ENCODE measurements at places on chromosomes 6 and 20.

- DNase-seq: no peak
These were observed 2.3 kb downstream of the PEDS1 start for GRCh38 chr20:50151034-50151743.

GRCh38 chr6:15420959-15421438 is 175.1 kb downstream of the JARID2 start:
- DNase-seq: no peak

- peak; percentile 67 for DNase-seq
These were observed 296.3 kb downstream of the QKI start for GRCh38 chr6:163710532-163711470.

GRCh38 chr6:166104872-166105271 is 62.8 kb downstream of the TBXT start:
- no peak for DNase-seq

DNA sequence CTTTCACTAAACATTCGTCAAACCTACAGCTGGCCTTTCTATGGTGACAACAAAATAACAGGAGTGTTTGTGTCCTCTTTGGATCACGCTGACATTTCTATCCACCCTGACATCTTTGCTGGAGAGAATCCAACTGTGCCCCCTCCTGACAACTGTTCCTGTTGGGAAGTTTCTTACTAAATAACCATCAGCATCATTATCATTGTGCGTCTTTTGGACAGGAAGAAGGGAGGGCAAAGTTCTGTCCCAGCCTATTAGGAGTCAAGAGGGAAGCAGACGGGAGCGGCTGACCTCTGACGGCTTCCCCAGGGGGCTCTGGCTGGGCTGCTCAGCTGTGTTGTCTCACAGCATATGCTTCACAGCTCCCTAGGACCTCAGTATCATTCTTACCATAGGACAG is 195.9 kb upstream of the SULF2 start:
- peak; percentile 45 for DNase-seq

- DNase-seq: no peak
These were observed 395.2 kb downstream of the PAX1 start for GRCh38 chr20:22100686-22101085.

GRCh38 chr6:354631-355280 is 36.8 kb upstream of the IRF4 start:
- no peak for DNase-seq

DNA sequence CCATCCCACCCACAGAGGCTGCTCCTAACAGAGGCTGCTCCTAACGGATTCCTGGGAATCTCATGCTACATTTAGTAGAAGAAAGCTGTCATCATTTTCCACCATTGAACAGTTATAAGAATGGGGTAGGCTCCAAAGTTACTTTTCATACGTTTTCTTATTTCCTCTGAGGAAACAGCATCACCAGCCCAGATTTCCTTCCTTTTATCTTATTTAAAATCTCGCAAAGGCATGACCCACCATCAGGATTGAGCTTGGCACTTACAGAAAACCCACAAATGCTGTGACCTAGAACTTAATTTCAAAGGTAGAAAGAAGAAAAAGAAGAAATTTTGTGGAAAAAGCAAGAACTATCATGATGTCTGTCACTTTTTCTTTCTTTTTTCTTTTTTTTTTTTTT is 168.0 kb downstream of the LY86 start:
- DNase-seq: no peak

DNA sequence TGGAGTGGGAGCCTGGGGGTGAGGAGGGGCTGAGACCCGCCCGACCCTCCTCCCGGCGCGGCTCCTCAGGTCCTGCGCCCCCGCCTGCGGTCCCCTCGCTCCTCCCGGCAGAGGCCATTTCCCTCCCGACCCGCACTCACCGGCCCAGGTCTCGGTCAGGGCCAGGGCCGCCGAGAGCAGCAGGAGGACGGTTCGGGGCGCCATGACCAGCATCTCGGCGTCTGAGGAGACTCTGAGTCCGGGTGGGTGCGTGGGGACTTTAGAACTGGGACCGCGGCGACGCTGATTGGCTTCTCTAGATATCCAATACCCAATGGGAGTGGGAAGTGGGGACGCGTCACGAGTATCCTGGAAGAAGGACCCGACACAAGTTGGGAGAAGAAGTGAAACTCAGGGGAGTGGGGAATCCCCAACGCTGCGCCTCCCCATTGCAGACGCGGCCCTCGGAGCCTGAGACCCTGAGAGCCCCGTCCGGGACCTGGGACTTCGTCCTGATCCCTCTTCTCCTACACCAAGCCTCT is at the start of gene HLA-B:
TSS of gene HLA-B (minus strand) at position 234 of the 521 bp plus-strand sequence. CDS start at position 213, 21 bp downstream.
- DNase-seq: peak; percentile 89

DNA sequence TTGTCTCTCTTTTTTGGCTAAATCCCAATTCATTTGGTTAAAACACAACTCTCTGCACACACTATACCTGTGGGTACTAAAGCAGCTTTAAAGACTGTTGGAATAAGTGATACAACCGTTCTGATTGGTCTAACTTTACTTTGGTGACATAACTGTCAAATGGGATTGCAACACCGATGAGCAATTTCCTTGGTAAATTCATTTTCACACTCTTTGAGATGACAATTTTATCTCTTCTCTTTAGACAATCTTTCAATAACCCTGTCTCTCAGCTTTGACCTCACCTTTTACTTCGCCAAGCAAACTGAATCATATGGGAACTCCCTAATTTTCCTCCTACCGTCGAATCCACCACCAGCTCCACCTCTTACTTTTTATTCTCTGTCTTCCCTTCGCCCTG is 60.8 kb downstream of the ECT2L start:
- no peak for DNase-seq

- DNase-seq: no peak
These were observed 50.6 kb upstream of the RNF182 start for GRCh38 chr6:13874191-13874549.

DNA sequence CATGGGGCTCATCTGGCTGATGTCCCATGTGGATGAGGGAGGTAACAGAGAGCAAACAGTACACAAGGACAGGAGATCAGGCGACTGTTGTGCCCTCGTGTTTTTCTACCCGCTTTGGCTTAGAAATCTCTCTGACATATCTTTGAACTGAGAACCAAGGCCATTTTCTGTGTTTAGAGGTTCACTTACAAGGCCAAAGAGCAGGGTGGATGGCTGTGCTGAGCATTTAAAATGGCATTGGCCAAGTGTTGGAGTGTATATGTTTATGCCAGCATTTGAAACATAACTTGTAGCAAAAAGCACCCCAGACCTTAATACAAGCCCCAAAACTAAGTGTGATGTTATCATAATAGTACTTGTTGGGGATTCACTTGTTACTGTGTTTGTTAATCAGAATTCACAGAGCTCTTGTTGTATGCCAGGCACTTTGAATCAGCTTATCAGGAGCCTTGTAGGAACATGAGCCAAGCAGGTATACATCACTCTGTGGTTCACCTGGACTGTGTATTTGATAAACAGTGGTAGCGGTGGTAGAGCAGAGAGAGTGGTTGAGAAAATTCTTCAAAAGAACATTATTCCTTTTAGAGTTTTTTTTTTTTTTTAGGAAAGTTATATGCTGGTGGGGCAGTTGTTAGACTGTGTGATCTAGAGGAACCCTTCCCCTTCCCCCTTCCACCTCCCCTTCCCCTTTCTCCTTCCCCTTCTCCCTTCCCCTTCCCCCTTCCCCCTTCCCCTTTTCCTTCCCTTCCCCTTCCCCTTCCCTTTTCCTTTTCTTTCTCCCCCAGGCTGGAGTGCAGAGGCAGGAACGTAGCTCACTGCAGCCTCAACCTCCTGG is 71.3 kb downstream of the ATRN start:
- no peak for DNase-seq

- no peak for DNase-seq
These were observed 470.4 kb downstream of the TFAP2B start for GRCh38 chr6:51289041-51289440.

DNA sequence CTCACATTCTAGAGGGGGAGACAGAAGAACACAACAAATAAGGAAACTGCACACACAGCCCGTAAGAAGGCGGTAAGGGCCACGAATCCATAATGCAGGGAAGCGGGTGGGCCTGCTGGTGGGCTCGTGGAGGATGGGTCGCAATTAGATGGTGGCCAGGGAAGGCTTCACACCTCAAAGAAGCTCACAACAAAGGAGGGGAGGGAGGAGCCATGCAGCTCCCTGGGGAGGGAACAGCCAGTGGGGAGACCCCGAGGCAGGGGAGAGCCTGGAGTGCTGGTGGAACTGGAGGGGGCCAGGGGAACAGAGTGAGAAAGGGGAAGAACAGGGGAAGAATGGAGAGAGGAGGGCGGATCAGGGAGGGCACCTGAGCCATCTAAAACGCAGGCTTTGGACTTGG is 13.4 kb downstream of the SRC start:
- no peak for DNase-seq

DNA sequence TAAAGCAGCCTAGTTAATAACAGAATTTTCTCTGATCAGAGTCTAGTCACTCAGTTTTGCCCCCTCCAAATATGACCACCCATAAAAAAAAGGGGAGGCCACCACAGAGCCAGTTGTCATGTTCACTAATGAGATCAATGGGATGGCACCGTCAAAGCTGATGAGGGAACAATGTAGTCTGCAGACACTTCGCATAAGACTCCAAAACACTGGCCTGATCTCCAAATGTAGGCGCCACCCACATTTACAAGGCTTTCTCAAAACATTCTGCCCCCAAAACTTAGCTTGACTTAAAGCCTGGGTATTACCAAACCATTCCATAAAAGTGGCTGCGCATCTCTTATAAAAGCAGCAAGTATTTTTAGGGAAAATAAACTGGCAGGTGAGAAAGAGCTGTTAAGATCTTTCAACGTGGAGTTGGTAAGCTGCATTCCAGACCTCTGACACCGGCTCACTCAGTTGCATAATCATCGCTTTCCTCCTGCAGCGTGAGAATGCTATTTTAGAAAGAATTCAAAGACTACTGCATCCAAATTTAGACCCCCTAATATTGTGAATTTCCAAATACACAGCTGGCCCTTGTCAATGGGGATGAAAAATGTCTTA is 59.3 kb downstream of the TBC1D7 start:
- no peak for DNase-seq

GRCh38 chr20:8005575-8006366 is 13.8 kb downstream of the TMX4 start:
- DNase-seq: no peak

DNA sequence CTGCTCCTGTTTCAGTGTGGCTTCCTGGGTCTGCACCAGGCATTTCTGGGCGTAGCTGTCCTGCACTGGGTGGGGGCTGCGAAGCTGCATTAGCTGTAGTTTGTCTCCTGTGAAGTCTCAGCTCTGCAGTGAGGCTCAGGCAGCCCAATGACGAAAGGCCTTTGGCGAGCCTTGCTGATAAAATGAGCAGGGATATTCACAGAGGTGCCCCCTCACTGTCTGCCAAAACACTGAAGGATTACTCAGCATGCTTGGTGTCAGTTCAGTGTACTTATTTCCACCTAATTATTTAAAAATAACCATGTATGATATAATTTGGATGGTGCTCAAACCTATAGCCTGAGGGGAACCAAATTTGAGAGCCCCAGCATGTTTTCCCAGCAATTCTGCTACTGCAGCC is 73.5 kb downstream of the ECT2L start:
- DNase-seq: peak; percentile 59

GRCh38 chr6:155108070-155108820 is 113.1 kb downstream of the TIAM2 start:
- peak; percentile 30 for DNase-seq

DNA sequence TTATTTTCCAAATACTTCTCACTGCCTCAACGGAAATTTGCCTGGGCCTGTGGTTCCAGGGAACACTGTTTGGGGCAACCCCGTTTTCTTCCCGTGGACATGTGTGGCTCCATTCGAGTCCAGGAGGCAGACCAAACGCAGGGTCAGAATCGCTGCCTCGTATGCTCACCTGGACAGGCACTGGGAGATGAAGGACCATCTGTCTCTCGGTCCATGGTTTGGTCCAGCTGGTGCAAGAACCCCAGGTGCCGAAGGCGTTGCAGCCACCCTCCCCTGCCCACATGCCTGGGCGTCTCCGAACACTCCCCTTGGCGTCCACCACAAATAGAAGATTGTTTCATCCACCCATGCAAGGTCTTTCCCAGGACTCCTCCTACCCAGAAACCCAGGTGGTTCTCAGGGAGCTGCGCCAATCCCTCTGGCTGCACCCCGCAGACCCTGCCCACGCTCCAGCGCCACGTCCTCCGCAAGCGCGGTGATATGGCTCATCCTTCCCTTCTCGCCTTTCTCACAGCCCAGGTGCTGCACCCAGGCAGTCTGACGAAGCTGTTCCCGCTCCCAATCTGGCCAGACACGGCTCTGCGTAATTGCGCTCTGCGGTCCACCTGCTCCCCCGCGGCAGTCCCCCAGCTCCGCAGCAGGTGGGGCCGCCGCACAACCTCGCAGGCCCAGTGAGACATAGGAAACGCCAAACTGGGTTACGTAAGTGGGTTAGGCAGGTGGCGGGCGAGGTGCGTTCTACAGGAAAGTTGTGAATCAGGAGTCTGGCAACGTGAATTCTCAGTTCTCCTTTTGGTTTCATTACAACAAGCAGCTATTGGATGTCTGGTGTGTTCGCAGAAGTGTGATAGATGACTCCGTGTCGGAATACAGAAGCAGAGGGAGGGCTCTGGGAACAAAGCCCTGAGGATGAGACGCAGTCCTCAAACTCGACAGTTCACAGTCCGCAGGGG is 146.2 kb upstream of the ECI2 start:
- DNase-seq: peak; percentile 67

DNA sequence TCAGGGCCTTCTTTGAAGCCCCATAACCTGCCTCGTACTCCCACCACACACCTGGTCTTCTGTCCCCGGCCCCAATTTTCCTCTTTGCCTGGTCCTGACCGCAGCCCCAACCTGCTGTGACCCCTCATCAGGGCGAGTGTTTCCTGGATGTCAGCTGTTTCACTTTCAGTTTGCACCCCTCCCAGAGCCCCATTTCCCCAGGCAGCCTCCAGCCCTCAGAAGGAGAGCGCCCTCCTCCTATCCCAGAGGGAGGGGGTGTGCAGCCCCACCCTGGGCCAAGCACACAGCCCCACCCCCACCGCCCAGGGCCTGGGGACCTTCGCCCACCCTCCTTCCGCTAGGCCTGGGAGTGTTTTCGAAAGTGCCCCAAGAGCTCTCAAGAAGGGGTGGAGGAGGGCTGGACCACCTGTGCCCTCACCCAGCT is 1.5 kb downstream of the BAK1 start:
- no peak for DNase-seq

- DNase-seq: no peak
These were observed 73.8 kb upstream of the ECI2 start for GRCh38 chr6:4209196-4209595.

GRCh38 chr6:29945281-29945820 is 3.0 kb downstream of the HLA-A start:
- DNase-seq: no peak

DNA sequence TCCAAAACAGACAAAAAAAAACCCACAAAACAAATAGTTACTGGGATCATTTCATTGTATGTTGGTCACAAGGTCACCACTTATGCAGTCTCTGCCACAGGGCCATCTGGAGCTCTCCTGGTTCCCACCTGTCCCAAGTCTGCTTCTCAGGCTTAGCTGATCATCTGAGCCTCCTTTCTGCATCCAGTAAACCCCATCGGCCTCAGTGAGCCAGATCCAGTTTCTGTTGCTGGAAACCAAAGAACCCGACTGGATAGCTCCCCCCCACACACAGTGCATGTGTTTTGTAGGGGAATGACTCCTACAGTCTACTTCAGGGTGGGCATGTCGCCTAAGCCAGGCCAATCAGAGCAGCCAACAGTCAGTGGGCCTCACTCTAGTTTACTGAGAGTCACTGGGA is 233.3 kb downstream of the PREX1 start:
- DNase-seq: no peak
